ENCODE measurements at places on chromosomes 4 and X.

DNA sequence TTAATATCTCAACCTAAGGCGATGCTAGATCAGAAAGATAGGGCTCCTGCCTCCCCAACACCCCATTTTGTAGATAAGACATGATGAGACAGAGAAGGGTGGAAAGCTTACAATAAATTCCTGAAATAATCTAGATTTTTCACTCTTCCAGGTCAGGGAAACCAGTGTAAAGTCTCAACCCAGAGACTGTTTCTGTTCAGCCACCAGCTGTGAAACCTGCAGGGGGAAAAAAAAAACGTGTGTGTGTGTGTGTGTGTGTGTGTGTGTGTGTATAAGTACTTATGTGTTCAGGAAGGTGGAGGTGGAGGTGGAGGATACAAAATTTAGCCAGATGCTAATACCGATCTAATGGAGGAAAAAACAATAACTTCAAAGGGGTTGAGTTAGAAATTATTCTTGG lies 773 bp upstream of the ITM2A start:
- DNase-seq, result no peak

DNA sequence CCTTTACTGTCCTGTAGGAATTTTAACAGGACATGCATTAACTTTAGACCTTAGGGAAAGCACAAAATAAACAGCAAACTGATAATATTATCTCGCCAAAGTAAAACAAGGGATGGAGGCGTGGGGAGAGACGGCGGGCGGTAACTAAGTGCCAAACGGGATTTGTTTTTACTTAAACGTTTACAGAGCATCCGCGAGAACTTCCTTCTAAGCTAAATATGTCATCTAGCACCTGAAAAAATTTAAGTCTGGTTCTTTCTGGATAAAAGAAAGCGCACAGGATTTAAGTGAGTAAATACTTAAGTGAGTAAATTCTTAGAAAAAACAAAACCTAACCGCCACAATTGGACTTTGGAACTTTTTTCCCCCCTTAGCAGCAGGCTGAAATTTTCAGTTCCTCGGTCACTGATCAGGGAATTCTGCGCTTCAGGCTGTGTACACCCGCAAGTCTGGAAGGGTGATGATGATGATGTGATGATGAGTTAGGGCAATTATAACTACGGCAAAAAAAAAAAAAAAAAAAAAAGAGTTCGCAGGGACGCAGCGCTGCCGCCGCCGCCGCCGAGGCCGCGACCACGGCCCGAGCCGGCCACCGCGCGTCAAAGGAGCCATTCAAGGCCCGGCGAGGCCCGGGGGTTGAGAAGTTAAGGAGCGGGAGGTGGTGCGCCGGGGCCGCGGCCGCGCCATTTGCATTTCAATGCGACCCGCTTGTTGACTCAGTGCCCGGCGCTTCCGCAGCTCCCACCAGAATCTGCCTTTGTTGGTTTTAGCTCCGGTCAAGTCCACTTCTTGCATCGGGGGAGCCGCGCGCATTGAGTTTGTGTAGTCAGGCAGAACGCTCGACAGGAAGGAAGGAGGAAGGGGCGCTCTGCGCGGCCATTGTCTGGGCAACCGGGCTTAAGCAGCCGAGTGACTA lies 108.8 kb downstream of the SPRY1 start:
- DNase-seq, result no peak

DNA sequence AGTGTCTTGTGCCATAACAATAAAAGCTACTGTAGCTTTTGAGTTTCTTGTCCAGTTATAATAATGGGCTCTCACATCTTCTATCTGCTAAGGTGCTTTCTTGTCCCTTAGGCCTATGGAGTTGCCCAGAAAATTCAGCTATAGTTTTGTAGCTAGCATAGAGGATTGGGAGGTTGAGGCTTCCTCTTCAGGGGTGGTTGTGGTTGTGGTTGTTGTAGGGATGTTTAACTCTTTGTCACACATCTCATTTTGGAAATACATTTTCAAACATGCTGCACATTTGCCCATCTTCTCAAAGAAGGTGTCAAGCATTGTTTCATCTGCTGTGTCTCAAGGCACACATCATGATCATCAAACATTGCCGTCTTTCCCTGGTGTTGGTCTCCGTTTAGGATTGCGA lies 65.0 kb downstream of the ATXN3L start:
- DNase-seq, result no peak

- DNase-seq, result no peak
These were observed 15.3 kb downstream of the USP46 start for GRCh38 chr4:52643785-52644244.

DNA sequence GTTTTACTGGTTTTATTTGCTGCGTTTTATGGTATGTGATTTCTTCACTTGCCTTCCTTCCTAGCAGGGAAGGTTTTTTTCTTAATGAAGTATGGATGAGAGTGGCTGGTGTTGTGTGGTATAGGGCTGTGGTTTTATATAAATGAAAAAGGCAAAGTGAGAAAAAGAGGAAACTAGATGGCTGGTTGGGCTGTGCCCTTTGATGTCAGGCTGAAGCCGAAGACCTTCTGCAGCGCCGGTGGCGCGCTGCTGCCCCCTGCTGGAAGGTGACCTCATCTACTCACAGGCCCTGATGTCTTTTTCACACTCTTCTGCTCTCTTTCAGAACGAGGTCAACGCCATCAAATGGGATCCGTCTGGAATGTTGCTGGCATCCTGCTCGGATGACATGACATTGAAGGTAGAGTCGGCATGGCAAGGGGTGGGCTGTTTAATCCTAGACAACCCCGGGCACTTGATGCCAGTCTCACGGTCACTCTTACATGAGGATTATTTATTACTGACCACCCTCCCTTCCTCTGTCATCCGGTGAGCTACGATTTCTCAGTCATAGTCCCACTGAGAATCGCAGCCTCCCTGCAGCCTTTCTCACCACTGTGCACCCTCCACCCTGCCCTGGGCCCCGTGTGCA lies 56.6 kb downstream of the GPR143 start:
- DNase-seq, result peak; percentile 11

DNA sequence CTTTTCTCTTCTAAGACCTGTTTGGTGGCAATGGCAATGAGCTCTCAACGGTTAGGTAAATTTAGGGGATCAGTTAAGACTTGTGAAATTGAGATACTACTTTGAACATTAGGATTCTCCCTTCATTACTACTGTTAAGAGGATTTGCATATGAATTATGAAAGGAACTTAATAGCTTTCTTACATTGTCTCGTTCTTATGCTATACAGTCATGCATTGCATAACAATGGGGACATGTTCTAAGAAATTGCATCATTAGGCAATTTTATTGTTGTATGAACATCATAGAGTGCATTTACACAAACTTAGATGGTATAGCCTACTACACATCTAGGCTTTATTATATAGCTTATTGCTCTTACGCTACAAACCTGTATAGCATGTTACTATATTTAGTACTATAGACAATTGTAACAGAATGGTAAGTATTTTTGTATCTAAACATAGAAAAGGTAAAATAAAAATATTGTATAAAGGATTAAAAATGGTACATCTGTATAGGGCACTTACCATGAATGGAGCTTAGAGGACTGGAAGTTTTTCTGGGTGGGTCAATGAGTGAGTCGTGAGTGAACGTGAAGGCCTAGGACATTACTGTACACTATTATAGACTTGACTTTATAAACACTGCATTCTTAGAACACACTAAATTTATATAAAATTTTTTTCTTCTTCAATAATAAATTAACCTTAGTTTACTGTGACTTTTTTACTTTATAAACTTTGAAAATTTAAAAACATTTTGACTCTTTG lies 62.5 kb downstream of the PAQR3 start:
- no peak for DNase-seq

GRCh38 chr4:38210396-38211114 lies 250.4 kb downstream of the PTTG2 start:
- no peak for DNase-seq

DNA sequence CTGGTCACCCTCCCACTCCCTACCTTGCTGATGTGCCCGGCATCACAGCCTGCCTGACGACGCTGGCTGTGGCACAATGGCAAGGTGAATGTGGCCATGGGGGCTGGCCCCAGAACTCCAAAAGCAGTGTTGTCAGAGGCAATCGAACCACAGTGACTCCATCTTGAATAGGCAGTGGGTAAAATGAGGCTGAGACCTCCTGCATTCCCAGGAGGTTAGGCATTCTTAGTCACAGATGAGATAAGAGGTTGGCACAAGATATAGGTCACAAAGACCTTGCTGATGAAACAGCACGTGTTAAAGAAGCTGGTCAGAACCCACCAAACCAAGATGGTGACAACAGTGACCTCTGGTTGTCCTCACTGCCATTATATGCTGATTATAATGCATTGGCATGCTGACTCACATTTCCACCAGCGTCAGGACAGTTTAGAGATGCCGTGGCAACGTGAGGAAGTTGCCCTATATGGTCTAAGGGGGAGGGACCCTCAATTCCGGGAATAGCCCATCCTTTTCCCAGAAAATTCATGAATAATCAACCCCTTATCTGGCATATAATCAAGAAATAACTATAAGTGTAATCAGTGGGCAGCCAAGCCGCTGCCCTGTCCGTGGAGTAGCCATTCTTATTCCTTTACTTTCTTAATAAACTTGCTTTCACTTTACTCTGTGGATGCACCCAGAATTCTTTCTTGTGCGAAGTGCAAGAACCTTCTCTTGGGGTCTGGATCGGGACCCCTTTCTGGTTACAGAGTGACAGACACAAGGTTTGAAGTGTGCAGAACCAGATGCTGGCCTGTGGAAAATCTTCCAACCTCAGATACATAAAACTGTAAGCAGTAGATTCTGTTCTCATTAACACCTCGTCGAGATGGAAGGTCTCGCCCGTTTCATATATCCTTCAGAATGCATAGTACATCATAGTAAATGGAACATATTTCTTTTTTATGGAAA lies 26.8 kb upstream of the CLDN24 start:
- no peak for DNase-seq

DNA sequence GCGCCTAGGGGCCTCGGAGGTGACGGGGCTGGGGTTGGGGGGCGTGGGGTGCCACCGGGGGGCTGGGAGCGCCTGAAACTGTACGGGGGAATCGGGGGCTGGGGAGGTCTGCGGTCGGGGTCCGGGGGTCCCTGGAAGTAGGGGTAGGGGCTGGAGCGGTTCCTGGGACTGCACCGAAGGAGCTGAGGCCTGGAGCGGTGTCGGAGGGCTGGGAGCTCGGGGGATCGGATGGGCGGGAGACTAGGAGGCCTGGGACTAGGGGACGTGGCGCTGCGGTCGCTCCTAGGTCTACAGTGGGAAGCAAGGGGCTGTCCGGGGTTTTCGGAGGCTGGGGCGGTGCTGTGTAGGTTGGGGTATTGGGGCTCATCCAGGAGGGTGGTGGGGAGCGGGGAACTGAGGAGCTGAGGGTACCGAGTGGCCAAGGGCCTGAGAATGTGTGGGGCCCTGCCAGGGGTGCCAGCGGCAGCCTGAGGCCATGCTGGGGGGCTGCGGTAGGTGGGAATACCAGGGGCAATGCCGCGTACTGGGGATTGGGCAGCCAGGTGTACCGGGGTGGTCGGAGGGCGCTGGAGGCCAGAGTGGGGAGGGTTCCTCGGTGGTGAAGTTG lies 562 bp downstream of the AKAP17A start:
- DNase-seq, result no peak

DNA sequence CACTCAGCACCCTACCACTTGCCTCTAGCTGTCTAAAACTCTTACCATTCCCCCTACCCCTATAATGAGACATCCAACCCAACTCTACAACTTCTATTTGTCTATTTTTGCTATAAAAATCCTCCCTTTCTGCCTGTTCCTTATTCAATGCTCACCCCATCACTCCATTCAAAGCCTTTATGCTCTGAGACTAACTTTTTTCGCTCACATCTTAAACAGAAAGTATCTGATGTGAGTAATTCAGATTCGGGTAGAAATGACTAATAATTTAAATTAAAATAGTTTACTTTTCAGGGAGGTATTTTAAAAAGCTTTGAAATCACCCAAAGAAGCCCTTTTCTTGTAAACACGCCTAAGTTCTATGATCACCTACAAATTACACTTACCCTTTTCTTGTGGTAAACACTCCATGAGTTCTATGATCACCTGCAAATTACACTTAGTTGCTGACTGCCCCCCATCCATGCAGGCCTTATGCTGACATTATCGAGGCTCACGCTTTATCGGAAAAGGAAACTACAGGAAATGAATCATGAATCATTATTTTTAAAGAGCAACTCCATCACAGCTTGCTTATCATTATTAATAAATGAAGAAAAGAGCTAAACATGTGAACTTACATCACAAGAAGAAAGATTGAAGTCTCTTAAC lies 168.7 kb upstream of the PPP1R2C start:
- no peak for DNase-seq

GRCh38 chrX:154409222-154409871 lies at the start of gene DNASE1L1:
DNASE1L1 (minus strand) TSS chrX:154409254; CDS start chrX:154405568, 3,686 bp downstream.
- DNase-seq, result no peak

DNA sequence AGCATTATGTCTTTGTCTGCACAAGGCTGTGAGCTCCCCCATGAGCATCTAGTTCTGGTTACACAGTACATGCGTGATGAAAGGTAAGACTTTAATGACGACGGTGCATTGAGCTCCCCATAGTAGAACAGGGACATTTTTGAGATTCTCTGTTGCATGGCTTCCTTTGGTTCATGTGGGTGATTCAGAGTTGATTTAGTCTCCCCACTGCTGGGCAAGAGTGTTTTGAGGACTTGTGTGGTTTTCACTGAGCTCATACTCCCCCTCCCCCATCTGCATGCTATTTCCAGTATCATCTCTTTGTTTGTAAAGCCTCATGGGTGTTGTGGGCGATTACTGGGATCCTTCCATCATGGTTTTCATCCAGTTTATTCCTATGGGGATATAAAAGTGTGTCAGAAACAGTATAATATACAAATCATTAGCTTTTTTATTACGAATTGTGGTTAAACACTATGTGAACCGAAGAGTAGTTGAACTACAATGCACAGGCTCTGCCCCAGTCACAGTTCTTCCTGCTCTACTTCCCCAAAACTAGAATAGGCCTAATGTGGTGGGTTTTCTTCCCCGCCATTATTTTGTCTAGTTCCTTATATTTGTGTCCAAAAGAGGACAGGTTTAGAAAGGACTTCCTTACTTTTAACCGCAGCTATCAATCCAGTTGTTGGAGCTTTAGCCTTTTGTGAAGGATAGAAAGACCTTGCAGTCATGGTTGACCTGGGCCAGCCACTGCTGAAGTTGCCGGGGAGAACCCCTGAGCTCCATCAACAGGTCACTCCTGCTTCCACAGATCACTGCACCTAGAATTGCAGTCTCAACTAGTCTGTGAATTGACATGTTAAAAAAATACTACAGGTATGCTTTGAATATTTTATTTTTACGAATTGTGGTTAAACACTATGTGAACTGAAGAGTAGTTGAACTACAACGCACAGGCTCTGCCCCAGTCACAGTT lies 30.4 kb downstream of the KIT start:
- DNase-seq, result no peak

- no peak for DNase-seq
These were observed 358.8 kb downstream of the MID1IP1 start for GRCh38 chrX:39159921-39160507.

GRCh38 chr4:23993373-23993772 lies 103.5 kb upstream of the PPARGC1A start:
- no peak for DNase-seq

GRCh38 chr4:150942539-150942938 lies 72.5 kb downstream of the LRBA start:
- DNase-seq, result no peak

GRCh38 chr4:5217421-5217820 lies 166.1 kb downstream of the STK32B start:
- DNase-seq, result no peak

All from cerebellar nuclear complex (tissue), 1 donor.